ENCODE measurements at places on chromosomes 16 and 17. TPM values are rescaled to one million over a fixed set of nuclear protein-coding genes. Genes with fewer than 3 reads are reported as not detected.

SYCE1L gene
- total RNA-seq, result 0.40 TPM

RAC3 gene
- 4.6 TPM for total RNA-seq

AOC2 gene
- total RNA-seq, result 0.79 TPM

HS3ST2 gene
- total RNA-seq, result not detected

DPEP2 gene
- total RNA-seq, result not detected

SPATA22 gene
- 0.13 TPM for total RNA-seq

KRT27 gene
- total RNA-seq, result not detected

Measured in smooth muscle cell of the pulmonary artery (primary cell).